ENCODE measurements at places on chromosomes 6 and 20.

DNA sequence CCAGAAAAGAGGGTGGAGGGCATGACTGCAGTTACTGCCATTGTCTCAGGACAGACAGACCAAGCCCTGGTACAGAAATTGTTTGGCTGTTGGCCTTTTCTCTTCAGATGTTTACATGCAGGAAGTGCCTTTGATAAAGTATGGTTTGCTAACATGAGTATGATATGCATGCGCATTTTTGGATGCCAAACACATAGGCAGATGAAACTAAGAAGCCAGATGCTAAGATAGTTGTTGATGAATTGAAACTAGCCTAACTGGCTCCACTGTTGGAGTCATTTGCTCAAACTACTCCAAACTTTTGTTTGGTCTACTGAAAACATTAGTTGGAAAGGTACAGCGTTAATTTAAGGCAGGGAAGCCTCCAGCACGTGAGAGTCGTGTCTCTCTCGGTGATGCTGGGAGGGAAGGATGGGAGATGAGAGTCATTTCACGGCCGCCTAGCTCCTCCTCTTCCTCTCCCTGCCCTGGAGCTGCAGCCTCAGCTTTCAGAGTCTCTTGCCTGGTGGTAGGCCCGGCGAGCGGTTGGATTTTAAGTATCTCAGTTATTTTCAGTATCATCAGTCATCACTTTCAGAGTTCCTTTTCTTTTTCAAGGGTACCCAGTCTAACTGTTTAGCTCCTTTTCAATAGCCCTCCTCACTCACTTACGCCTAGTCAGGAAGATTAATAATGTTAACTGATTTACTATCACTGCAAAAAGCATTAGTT, 29.7 kb downstream of the RREB1 start:
- peaks cover 14% of the 10 kb centered on the region for H3K36me3 ChIP-seq
- H3K4me3 ChIP-seq, result peak overlapping the region; percentile 58
- peaks cover 85% of the 10 kb centered on the region for H3K4me1 ChIP-seq
- peak overlapping the region; percentile 97 for H3K27ac ChIP-seq
- H3K27me3 ChIP-seq, result no peaks in the 10 kb centered on the region

DNA sequence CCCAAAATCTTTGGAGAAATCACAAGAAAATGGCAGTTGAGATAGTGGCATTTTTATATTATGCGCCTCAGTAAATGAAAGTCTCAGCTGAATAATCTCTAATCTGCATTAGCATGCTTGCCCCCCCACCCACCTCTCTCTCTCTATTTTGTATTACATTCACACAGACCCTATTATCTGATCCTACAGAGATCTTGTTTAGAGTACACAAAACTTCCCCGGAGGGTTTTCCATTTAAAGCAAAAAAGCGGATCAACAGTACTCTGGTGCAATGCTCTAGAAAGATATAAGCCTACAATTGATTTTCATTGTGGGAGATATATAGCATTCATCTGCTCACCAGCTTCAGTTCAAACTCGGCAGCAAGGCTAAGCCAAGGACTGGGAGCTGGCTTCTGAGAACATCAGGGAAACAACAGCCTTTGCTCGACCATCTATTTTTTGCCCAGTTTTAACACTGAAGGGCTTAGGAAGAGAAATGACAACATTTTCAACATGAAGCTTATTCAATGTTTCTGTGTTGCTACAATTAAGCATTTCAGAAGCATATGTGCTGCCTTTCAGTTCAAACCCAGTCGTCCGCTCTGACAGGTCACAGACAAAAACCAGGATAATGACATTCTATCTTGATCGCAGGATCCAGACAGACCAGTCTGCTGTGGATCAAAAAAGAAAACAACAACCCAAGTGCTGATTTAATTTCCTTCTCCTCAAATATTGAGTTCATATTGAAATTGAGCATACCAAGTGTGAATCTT, 137.6 kb upstream of the ATXN1 start:
- H3K4me3 ChIP-seq, result no peak overlapping the region
- peaks cover 54% of the 10 kb centered on the region for H3K27me3 ChIP-seq
- no peak for DNase-seq
- H3K36me3 ChIP-seq, result no peaks in the 10 kb centered on the region
- H3K4me1 ChIP-seq, result no peaks in the 10 kb centered on the region

DNA sequence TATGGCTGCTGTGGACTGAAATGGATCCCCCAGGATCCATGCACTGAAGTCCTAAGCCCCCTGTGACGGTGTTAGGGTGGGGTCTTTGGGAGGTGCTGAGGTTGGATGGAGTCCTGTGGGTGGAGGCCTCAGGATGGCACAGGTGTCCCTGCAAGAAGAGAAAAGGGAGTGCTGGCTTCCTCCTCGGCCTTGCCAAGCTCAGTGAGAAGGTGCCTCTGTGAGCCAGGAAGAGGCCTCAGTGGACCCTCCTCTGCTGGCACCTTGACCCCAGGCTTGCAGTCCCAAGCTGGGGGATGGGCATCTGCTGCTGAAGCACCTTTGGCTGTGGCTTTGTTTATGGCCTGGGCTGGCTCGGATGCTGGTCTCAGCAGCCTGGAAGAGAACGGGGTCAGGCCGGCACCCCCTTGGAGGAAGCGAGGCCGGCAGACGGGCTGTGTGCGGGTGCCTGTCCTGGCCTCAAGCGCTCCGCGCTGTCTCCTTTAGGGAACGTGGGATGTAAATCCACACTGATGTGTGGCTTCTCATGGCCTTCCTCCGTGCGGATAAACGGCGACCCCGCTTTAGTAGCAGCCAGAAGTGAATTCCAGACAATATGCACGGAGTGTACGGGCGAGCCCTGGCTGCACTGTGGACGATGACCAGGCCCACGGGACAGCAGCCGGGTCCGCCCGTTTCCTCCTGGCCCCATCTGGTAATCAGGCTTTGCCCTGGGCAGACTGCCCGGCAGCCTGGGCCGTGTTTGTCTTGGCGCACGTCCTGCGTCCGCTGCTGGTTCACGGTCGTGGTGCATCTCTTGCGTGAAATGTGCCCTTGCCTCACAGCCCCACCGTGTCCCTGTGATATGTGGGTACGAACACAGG, 182.6 kb downstream of the ERMARD start:
- no peaks in the 10 kb centered on the region for H3K4me1 ChIP-seq
- no peak overlapping the region for H3K4me3 ChIP-seq
- H3K27me3 ChIP-seq, result peaks cover 30% of the 10 kb centered on the region
- no peak for DNase-seq
- no peak overlapping the region for H3K27ac ChIP-seq

GRCh38 chr6:161356167-161356854, 82.5 kb upstream of the AGPAT4 start:
- DNase-seq, result no peak
- no peaks in the 10 kb centered on the region for H3K27me3 ChIP-seq
- H3K4me1 ChIP-seq, result no peaks in the 10 kb centered on the region
- H3K4me3 ChIP-seq, result no peak overlapping the region
- H3K27ac ChIP-seq, result no peak overlapping the region

DNA sequence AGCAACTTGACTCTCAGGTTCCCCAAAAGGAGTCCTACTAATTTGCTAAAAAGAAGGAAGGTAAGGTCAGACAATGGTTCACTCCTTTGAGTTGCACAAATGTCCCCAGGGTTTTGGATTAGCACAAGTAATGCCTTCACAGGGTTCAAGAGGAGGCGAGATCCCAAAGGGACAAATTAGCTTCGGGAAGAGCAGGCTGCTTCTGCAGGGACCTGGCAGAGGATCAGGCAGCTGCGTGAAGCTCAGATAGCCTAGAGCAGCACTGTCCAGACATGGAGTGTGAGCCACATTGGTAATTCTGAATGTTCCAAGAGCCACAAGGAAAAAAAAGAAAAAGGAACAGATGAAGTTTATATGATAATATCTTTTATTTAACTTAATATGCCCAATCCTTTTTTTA, 115.4 kb downstream of the CFAP61 start:
- H3K4me3 ChIP-seq, result no peak overlapping the region
- no peaks in the 10 kb centered on the region for H3K36me3 ChIP-seq
- no peaks in the 10 kb centered on the region for H3K4me1 ChIP-seq
- H3K27ac ChIP-seq, result no peak overlapping the region
- no peak for DNase-seq
